Activated CD8-positive, alpha-beta T cell treated with anti-CD3 and anti-CD28 coated beads for 36 hours (primary cell): ENCODE measurements at places on chromosomes 4 and X. TPM values are rescaled to one million over a fixed set of nuclear protein-coding genes. Genes with fewer than 3 reads are reported as not detected.

Gene RPA4
- 0.38 TPM for total RNA-seq

Gene PGAM4
- 1.3 TPM for total RNA-seq

Gene WNK3
- 0.47 TPM for total RNA-seq

Gene SLC16A2
- total RNA-seq: 0.36 TPM

Gene AREG
- total RNA-seq: 0.67 TPM

Gene SLC4A4
- 0.59 TPM for total RNA-seq

Gene ARHGAP6
- not detected for total RNA-seq

Gene FAM9B
- not detected for total RNA-seq

Gene CHRNA9
- 0.38 TPM for total RNA-seq

Gene CXorf38
- 22.5 TPM for total RNA-seq

Gene CT45A10
- total RNA-seq: not detected

Gene NPY1R
- total RNA-seq: not detected

DNA sequence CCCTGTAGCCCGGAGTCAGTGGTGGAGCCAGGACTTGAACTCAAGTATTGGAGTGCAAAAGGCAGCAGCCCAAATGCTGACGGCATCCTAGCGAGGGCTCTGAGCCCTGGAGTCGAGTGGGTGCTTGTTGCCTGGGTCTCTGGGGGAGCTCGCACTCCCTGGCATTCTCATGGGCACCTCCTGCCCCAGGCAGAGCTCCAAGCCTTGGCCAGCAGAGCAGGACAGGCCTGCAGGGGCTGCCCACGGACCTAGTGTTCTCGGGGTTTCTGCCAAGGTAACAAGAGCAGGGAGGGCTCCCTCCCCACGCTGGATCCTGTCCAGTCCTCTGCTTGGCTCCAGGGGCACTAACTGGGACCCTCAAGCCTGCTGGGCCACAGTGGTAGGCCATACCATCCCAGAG, 17.6 kb upstream of the WFS1 start:
- DNase-seq: no peak

DNA sequence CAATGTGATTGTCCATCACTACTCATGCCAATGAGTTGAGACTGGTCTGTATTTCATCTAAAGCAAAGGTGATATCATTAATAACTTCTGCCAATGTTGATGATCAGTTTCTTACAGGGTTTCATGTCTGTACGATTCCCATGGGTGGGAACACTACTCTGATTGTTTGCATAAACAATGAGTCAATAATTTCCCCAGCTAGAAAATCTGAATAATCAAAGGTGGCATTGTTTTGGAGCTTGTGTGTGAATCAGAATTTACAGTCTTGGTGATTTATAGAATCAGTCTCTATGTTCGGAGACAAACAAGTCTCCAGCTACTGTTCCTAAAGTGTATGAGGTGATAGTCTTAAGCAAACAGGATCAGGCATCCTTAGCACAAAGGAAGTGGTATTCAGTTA, 35.5 kb upstream of the PARM1 start:
- DNase-seq: no peak

DNA sequence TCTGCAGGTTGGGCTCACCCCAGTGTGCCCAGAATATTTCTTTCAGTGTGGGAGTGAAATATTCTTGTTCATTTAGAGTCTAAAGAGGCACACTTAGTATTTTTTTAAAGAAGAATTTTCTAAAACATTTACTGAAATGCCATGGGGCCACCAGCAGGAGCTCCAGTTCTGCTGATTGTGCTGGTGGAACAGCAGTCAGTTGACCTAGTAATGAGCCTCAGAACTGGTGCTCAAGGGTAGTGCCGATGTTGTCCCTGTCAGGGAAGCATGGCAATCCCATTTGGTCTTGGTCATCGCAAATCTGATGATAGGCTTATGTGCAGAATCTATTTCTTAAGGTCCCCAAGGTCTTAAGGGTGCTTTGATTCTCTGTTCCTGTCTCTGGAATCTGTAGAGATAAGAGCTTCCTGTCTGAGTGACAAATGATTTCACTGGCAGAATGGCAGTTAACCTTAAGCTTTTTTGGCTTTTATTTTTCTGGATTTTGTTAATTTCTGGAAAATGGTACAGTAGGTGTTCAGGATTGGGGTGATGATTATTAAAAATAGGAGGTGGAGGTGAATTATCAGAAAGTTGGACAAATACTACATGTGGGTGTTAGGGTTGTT, 31.3 kb downstream of the JADE1 start:
- DNase-seq: no peak

GRCh38 chr4:56909086-56909894, 1.6 kb downstream of the REST start:
- peak; percentile 71 for DNase-seq

- peak; percentile 72 for DNase-seq
These were observed 53.8 kb downstream of the ZFYVE28 start for GRCh38 chr4:2364654-2365053.

DNA sequence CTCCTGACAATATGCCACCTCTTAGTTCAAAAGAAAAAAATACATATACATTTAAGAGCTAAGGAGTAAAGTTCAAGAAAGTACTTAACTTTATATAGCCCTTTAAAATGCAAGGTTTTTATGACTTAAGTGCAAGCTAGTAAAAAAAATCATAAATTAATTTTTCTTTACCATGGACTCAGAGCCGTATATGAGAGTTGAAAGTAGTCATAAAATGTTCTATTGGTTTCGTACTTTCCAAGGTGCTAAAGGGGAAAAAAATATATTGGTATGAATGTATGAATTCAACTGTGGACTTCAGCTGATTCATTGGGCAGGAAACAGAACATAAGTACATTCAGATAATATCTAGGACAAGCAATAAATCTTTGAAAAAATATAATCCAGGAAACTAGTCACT, 869.8 kb upstream of the AGA start:
- no peak for DNase-seq

DNA sequence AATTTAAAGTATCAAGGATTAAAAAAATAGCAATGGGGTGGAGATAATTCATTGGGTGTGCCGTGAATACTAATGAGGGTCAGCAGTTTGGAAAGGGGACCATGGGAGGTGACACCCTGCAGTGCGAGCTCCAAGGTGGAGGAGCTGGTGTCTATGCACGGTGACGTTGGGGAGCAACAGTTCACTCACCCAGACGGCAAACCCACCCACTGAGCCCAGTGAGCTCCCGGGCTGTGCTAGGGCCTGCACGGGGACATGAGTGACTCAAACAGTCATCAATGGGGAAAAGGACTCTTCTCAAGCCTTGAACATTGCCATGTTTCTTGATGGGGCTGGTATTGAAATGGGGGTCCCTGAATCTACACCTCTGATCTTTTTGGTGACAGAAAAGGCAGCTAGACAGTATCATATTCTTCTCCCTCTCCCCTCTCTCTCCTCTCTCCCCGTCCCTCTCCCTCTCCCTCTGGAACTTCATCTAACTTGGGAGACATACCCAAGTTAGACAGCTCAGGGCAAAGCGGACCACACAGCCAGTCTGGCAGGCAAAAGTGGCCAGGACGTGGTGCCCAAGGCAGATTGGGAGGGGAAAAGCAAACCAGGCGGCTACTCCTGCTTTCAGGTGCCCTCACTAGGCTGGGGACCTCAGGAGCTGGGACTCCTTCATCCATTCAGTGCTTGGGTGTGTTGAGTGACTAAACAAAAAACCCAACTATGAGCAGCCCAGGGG, 26.3 kb upstream of the PPP2R2C start:
- no peak for DNase-seq

DNA sequence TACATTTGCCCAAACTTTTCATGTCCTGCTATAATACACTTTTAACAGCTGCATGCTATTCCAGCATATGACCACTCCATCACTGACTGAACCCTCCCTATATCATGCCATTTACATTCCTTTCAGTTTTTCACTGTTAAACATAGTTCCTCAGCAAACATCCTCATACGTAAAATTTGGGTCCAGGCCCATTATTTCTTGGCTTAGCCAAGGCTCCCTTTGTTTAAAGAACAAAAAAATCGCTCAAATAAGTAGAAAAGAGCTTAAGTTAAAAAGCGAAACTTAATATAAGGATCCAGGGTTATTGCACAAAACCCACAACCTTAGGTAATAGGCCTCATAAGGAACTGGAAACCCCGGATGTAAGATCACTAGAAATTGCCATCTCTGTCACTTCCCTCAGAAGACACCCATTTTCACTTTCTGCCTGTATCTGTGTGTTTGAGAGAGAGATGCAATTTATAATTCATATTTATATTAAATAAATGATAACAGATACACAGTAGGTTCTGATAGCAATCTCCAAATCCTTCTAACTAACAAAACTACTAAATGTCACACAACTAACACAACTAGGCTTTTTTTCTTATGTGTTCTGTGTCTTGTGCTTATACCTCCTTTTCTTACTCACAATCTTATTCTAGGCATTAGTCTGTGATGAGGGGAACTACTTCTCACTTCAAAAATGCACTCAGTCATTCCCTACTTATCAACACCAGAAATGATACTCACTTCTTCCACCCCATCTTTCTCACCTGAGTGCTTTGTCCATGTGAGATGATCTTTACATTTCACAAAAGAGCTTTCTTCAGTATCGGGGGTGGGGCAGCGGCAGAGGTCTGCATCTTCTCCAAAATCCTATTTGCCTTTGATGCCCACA, 59.9 kb upstream of the FAM241A start:
- DNase-seq: no peak

- no peak for DNase-seq
These were observed 19.4 kb upstream of the TMPRSS11F start for GRCh38 chr4:68148800-68149685.

DNA sequence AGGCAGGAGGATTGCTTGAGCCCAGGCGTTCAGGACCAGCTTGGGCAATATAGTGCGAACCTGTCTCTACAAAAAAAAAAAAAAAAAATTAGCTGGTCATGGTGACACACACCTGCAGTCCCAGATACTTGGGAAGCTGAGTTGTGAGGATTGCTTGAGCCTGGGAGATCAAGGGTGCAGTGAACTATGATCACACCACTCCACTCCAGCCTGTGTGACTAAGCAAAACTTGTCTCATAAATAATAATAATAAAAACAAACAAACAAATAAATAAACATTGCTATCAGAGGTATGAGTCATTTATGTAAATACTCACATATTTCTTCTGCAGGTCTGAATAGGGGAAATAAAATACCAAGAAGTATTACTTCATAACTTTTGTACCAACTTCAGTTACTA, 1372.7 kb upstream of the AGA start:
- DNase-seq: no peak

DNA sequence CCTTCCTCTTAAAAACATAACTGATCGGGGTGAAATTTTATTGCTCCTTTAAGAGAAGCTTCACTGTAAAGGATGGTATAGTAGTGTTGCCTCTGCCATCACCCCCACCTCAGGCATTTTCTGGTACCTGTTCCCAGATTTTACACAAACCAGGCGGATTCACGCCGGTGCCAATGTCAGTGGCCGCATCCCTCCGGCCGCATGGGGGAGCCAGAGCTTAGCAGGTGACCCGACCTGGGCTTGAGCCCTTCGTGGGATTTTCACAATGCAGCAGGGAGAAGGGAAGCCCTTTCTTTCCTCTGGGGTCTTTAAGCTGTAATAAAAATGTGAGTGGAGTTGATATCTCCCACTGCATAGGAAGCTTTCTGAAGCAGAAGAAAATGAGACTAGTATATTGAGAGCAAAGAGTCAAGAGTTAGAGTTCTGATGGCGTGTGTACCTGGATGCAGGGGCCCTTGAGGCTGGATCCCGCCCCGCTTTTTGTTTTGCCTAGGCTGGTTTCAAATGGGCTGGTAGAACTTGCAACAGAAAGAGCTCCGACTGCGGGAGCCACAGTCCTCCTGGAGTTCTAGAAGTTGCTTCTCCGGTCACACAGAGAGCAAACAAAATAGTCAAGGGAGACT, 59.4 kb downstream of the POLR2B start:
- peak; percentile 49 for DNase-seq

GRCh38 chr4:102388611-102389010, 43.3 kb upstream of the SLC39A8 start:
- no peak for DNase-seq

DNA sequence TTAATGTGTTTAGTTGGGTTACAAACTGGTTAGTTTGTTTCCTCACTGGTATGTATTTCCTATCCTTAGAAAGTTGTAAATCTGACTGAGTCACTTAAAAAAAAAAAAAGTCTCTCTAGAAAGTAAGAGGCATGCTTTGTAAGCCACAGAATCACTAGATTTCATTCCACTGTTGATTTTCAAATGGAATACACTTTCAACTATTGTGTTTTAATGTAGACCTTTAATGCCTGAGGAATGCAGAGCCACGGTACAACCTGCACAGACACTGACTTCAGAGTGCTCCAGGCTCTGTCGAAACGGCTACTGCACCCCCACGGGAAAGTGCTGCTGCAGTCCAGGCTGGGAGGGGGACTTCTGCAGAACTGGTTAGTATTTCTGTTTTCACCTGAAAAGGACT, 88.6 kb downstream of the HHIP start:
- no peak for DNase-seq

- no peak for DNase-seq
These were observed 14.9 kb upstream of the ZCCHC4 start for GRCh38 chr4:25297528-25298242.

- no peak for DNase-seq
These were observed 29.6 kb downstream of the REST start for GRCh38 chr4:56937262-56937661.

DNA sequence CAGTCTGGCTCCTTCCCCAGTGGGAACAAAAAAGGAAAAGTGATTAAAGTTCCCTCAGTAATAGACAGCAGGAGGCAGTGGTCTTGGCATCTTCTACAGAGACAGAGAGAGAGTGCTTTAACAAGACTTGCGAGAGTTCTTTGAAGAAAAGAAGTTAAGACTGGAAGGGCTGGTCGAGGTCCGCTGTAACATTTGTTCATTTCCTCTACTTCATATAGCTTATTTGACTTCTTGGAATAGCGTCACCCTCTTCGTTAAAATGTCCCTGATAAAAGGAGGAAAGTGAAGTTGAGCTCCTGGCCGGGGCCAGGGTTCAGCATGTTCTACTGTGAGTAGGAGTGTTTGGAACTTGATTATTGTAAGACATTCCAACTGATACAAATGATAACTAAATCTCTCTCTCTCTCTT, 179.8 kb downstream of the SLIT2 start:
- DNase-seq: no peak

- peak; percentile 13 for DNase-seq
These were observed 68.4 kb downstream of the MID2 start for GRCh38 chrX:107894038-107894437.

DNA sequence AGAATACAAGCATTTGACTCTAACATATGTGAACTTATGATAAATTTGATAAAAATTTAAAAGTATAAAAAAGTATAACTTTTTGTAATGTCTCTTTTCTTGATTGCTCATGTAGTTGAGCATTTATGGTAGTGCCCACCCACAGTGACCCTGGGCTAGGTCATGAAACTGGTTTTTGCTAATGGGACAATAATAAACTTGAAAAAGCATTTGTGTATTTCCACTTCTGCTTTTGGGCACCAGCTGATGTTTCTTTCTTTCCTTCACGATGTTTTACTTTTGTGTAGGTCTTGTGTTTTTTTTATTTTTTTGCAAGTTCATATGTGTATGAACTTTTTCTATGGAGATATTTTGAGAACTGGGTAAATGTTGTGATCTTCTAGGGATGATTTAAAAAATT, 313.1 kb downstream of the CBLL2 start:
- no peak for DNase-seq

DNA sequence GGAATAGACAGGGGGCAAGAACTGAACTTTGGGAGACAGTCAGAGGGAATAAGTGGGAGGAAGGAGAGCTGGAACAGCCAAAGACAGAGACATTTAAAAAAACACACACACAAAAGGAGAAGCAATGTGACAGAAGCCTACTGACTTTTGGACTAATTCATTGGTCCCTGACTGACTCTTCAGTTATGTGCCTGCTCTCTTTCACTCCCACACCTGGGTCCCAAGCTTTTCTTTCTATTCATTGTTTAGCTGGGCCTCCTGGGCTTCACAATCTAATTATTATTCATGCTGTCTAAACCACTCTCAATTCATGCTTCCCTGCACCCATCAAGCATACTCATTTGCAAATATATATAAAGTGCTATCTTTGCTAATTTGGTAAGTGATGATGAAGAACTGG, 139.2 kb upstream of the IRS4 start:
- DNase-seq: no peak
